ENCODE measurements at places on chromosomes 13 and 19.

- DNase-seq = no peak
Measured at GRCh38 chr13:94328381-94329041, 151.0 kb downstream of the DCT start.

DNA sequence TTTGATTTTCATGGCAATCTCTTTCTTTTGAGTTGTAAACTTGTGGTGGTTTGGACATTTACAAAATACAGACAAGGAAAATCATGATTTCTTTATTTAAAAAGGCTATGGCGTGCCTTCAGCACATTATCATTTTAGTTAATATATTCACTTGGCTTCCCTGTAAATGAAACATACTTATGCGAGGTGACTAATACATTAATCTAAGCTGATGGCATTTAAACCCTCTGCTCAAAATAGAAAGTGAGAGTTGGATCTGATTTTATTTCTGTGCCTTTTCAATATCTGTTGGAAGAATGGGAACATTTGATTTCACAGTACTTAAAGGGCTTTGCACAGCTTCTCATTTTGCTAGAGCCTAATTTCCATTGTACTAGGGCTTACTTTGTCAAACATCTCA is 289.8 kb downstream of the MTUS2 start:
- no peak for DNase-seq

DNA sequence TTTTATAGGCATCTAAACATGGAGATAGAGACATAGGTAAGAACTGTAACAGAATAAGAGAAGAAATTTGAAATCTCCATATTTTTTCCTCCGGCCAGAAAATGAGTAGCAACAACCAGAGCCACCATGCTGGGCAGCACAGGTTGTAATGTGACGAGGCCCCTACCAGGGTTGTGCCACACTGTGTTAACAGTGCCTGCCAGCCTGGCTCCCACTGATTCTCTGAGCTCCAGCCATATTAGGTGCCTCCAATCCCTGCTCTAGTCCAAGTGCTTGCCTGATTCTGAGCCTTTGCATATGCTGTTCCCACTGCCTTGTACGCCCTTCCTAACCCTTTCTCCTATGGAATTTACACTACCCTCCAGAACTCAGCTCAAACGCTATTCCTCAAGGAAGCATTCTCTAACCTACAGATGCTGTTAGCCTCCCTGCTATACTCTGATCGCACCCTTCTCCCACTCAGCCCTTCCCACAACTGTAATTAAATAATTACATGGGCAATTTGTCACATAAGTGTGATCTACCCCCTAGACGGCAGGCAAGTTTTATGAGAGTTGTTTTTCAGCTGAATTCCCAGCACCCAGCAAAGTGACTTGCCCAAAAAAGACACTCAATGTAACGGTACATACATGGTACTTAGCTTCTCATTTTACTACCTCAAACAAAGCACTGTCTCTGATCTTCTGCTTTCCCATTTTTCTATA is 37.6 kb upstream of the STARD13 start:
- no peak for DNase-seq

GRCh38 chr13:95382916-95383315 is 81.7 kb upstream of the ABCC4 start:
- DNase-seq = no peak

DNA sequence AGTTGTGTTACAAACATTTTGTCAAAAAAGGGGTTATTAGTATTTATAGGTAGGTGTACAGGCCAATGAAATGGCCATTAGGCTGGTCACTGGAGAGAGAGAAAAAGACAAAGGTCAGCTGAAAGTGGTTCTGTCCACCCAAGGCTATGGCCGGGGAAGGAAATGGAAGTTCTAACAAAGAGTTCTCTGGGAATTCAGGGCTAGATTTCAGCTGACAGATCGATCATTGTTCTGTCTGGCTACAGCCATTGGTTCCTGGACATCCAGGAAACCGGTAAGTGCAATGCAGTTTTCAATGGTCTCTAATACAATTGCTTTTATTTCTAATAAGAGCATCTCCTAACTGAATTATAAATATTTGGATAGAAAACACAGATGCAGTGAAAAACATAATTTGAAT is 42.5 kb downstream of the MBNL2 start:
- no peak for DNase-seq

- no peak for DNase-seq
Measured at GRCh38 chr13:88142653-88143052, 471.5 kb downstream of the SLITRK5 start.

DNA sequence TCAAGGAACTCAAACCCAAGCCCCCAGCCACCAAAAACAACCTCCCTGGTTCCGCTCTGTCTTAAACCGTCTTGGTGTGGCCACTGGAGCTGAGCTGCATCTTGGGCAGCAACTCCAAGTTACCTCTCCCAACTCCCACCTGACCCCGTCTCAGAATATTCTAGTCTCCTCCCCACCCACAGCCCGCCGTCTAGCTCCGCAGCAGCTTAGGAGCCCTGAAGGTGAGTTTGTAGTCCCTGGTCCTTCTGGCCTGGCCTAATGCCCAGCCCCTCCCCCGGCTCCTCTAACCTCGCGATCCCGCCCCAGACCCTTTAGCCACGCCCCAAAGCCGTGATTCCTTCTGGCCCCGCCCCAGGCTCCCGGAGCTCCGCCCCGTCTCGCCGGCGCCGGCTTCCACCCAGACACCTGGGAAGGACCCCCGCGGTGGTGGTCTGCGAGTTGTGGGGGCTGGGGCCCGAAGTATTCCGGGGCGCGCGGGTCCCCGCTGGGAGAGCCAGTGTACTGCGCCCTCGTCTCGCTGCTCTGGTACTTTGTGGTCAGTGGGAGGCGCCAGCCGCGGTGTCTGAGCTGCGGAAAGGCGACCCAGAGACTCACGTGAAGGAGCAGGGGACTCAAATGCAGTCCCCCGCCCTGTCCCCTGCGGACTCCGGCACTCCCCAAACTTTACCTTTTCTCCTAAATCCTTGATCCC is 2.5 kb upstream of the LHB start:
- peak; percentile 76 for DNase-seq

GRCh38 chr13:31093145-31093885 is 68.4 kb downstream of the HSPH1 start:
- DNase-seq = no peak

DNA sequence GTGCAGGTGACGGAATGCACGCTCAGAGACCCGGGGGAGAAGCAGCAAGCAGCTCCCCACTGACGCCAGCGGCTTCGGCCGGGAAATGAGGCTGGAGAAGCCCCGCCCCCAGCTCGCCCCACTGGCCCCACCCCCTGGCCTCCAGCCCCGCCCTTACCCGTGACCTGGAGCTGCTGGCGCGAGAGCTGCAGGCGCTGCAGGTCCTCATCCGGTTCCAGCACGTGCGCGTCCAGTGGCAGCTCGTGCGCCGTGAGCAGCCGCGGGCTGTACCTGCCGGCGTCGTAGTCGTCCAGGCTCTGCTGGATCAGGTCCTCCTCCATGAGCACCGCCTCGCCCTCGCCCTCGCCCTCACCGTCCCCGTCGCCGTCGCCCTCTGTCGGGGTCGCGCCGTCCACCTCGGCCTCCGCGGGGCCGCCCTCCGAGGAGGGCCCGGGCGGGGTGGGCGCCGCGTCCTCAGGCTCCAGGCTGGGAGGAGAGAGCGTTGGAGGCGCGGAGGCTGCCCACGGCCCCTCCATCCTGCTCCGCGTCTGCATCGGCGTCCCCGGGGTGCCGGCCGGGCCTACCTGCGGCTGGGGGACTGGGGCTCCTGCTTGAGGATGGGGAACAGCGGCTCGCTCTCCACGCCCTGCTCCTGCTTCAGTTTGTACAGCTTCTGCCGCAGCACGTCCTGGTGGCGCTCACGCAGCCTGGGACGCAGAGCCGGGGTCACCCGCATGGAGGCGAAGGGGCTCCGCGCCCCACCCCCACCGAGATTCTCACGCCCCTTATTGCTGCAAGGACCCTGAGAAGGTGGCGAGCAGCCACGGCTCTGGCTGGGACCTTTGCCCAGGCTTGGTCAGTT is 6.4 kb upstream of the TBXA2R start:
- DNase-seq = no peak

GRCh38 chr13:30300596-30300995 is 6.8 kb downstream of the KATNAL1 start:
- DNase-seq = peak; percentile 39

DNA sequence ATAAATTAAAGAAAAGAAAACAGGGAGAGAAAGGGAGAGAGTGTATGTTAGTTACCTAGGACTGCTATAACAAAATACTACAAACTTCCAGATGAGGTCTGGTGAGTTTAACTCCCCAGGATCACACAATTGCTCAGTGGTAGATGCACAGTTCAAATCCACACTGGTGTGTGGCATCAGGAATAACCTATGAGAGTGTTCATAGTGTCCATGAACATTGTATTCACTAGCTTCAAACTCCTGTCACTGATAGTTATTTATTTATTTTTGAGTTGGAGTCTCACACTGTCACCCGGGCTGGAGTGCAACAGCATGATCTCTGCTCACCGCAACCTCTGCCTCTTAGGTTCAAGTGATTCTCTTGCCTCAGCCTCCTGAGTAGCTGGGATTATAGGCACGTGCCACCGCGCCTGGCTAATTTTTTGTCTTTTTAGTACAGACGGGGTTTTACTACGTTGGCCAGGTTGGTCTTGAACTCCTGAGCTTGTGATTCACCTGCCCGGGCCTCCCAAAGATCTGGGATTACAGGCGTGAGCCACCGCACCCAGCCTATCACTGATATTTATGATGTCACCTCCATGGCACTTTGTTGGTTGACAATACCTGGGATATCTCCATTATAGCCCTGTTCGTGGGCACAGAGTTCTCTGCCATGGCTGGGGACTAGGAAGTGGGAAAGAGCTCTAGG is at the start of gene NFILZ:
Gene NFILZ (plus strand): TSS at position 638 of the 688 bp plus-strand sequence. CDS start 46,133 bp downstream, outside the sequence.
- no peak for DNase-seq

DNA sequence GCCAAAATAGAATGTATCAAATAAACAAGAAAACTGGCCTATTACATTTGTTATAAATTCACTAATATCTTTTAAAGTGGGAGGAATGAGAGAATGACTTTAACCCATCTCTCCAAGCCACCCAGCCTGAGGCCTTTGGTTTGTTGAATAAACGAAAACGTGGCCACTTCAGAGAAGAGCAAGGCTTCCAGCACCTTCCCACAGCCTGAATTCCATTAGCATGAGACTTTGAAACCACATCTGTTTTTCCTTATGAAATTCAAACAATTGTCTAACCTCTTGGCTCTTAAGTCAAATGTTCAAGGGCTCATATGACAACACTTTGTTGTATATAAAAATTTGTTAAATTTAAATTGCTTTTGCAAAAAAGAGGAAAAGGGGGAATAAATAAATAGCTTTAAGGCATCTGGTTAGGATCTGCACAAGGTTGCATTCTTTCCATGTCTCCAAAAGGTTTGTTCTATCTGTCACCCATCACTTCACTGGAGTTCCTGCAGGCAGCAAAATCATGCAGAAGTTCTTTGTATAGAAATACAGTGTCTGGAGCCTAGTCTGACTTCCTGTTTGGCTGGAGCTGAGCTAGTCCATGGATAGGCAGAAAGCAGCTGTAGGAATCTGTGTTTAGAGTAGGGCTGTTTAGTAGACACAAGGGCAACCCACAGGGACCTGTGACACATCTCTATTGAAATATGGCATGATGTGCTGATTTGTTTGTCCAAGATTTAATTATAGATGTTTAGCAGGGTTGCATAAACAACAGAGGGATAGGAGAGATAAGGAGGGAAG is 502.3 kb downstream of the KCTD12 start:
- peak; percentile 73 for DNase-seq

DNA sequence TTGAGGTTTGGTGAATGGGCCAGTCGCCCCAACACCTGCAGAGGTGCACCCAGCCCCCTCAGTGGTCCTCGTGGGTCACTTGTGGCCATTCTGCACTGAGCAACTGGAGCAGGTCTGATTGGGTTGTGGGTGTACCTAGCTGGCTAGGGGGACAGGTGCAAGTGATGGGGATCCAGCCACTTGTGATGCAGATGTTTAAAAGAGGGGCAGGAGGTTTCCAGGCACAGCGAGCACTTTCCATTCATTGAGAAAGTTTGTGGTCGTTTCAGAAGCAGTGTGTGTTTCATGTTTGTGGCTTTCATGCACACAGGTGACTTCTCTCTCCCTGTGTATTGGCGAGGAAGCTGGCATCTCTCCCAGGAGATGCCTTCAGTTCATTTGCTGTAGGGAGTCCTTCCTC is 34.7 kb downstream of the TSSK6 start:
- DNase-seq = no peak

DNA sequence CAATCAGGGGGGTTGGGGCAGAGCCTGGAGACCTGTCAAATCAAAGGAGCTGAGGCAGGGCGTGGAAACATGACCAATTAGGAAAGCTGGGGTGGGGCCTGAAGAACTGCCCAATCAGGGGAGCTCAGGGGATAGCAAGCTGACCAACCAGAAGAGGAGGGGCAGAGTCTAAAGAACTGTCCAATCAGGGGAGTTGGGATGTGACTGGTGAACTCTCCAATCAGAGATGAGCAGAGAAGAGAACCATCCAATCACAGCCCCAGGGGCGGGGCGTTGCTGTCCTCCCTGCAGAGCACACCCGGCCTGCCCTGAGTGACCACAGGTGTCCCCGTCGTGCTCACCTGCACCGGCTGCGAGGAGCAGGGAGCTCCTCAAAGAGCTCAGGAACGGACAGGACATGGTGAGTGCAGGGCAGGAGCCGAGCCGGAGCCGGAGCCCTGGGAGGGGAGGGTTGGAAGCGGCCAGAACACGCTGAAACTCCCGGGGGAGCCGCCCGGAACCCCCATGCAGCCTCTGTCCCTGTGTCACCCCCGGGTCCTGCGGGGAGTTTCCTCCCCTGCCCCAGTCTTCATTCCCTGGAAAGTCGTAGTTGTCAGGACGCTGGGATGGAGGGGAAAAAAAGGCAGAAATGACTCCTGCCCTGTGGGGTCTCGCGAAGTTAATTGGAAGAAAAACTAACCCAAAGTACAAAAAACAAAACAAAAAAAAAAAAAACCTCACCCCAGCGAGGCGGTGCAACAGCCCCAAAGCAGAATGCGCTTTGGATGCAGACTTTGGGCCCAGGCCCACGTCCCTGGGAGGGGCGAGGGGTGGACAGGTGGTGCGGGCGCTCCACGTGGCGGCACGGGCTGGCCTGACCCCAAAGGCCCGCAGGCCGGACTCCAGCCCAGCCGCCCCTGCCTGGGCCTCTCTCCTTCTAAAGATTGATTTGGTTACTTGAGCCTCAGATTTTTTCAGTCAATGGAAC is at the start of gene ZNF556:
Gene ZNF556 (plus strand): TSS at position 311 of the 967 bp plus-strand sequence. CDS start 87 bp downstream, at position 398.
- DNase-seq = no peak

GRCh38 chr13:71939186-71939585 is 72.2 kb upstream of the DACH1 start:
- DNase-seq = no peak

- no peak for DNase-seq
Measured at GRCh38 chr19:29577649-29577963, 28.5 kb upstream of the POP4 start.

GRCh38 chr13:41751734-41752445 is 209.0 kb downstream of the VWA8 start:
- no peak for DNase-seq

DNA sequence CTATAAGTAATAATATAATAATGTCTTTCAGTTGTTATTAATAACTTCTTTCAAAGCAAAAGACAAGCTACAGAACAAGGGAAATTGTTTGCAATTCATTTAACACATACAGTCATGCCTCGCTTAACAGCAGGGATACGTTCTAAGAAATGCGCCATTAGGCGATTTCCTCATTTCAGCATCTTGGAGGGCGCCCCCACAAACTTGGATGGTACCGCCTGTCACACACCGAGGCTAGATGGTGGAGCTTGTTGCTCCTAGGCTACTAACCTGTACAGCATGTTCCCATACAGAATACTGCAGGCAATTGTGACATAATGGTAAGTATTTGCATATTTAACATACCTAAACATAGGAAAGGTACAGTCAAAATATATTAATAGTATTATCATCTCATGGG is 8.2 kb upstream of the ANKRD10 start:
- no peak for DNase-seq

All from EL (cell line).